ENCODE measurements at places on chromosomes 13 and 19.
A peak's percentile ranks its signal among the peaks of the same experiment; 100 is the strongest.

GRCh38 chr19:29724102-29724641 lies 9.1 kb upstream of the C19orf12 start:
- DNase-seq: no peak

DNA sequence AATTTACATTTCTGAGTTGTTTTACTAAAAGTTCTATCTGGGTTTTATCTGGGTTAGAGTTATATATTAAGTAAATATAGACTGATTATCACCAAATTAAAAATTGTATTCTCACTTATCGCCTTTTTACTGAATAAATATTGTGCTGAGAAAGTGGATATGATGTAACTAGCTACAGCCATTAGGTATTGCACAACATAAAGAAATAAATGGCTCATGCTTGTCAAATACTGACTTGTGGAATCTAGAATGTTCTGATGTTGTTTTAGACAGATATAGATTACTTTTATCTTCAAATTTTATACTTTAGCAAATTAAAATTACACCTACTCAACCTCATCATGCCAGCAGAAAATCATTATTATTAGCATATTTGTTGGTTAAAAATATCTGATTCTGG lies 1277.1 kb upstream of the MIR17HG start:
- DNase-seq: no peak

- no peak for DNase-seq
These were observed 25.9 kb downstream of the RASA3 start for GRCh38 chr13:114106526-114106925.

DNA sequence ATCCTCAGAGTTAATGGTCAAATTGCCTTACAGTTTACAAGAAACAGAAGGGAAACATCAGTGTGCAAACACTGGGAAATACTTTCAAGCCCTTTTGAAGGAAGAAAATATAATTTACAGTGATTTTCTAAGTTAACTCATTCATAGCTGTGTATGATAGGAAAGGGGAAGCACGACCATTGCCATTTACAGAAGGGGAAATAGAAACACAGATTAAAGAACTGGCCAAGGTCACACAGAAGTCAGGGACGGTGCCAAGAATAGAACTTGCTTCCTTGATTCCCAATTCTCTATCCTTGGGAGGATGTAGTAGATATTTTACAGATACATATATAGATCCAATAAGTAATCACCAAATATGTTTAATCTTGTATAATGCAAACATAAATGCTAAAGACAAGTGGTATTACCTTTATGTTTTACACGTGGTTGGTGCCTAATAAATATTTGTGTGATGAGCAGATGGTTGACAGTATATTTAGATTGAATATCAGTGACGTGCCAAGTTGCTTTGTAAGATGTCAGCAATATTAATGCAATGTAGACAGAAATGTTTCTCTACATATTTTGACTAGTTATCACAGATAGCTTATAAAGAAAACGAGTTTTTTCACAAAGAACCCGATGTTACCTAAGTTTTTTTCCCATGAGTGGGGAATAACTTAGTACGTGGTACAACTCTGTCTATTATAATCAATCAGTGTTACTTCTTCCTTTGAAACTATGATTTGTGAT lies 73.1 kb downstream of the FLT1 start:
- DNase-seq: no peak

GRCh38 chr19:55633861-55634260 lies 6.9 kb upstream of the ZNF580 start:
- no peak for DNase-seq

DNA sequence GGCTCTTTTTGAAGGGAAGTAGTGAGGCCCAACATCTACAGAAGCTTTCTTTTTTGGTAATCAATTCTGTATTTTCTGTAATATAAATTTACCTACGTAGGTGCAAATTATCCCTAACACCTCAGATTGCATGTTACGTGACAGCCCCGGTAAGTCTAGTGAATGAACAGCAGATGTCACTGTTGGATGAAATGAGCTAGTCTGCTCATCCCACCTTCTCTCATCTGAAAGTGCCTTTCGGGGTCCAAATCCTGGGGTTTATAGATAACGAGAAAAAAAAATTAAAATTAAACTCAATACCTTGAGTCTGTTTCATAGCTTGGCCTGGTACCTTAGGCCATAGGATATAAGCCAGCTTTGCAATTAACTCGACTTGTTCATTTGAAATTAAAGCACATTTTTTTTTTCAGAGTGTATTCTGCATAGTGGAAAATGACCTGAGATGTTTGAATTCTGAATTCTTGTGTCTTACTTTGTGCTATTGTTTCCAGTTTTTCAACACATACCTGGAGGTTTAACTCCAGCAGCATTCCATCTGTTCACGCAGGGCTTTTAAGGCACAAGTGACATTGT lies 548.2 kb downstream of the GPC5 start:
- peak; percentile 30 for DNase-seq

GRCh38 chr19:51410950-51411748 lies 6.3 kb downstream of the SIGLEC10 start:
- no peak for DNase-seq

GRCh38 chr19:48509467-48510194 lies 2.0 kb downstream of the LMTK3 start:
- DNase-seq: no peak

GRCh38 chr19:12996406-12997094 lies 1.3 kb downstream of the NFIX start:
- no peak for DNase-seq

GRCh38 chr19:15666883-15667282 lies 6.0 kb upstream of the CYP4F12 start:
- DNase-seq: no peak
